ENCODE measurements at places on chromosomes 7 and 10.

GRCh38 chr10:130012129-130012528 lies 48.1 kb upstream of the EBF3 start:
- DNase-seq, result no peak

DNA sequence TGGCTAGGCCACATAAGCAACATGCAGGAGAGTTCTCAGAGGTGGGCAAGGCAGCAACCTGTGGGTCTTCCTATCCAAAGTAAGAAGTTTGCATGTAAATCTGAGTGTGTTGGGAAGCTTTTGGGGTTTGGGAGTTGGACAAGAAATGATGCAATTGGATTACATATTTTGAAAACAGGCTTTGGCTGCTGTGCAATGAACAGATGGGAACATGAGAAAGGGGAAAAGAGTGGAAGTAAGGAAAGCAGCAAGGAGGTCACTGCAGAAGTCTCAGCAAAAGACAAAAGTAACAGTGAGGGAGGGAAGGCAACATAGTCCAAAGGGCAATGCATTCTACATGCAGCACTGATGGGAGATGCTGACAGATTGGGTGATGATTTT lies 61.1 kb upstream of the C10orf90 start:
- no peak for DNase-seq

DNA sequence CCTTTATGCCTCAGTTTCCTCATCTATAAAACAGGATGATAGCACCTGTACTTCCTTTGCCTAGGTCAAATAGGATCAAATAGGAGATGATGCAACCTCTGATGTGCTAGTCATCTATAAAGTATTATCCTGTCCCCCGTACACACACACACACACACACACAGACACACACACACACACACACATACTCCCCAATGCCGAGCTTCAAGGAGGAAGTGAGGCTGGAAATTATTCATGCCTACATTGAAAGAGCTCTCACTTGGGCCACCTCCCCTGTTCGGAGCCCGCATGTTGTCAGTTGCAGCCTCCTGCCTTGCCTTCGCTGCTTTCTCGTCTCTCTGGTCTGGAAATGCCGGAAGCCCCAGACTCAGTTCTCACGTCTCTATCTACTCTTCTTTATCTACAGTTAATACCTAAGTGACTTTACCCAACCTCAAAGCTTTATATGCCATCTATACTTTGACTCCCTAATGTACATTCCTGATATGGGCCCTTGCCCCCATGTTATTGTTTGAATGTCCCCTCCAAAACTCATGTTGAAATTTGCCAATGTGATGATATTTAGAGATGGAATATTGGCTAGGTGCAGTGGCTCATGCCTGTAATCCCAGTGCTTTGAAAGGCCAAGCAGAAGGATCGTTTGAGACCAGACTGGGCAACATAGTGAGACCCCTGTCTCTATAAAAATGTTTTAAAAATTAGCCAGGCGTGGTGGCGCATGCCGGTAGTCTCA lies 6.9 kb upstream of the UBE2H start:
- no peak for DNase-seq

GRCh38 chr7:96080027-96080426 lies 241.9 kb downstream of the SLC25A13 start:
- DNase-seq, result no peak

DNA sequence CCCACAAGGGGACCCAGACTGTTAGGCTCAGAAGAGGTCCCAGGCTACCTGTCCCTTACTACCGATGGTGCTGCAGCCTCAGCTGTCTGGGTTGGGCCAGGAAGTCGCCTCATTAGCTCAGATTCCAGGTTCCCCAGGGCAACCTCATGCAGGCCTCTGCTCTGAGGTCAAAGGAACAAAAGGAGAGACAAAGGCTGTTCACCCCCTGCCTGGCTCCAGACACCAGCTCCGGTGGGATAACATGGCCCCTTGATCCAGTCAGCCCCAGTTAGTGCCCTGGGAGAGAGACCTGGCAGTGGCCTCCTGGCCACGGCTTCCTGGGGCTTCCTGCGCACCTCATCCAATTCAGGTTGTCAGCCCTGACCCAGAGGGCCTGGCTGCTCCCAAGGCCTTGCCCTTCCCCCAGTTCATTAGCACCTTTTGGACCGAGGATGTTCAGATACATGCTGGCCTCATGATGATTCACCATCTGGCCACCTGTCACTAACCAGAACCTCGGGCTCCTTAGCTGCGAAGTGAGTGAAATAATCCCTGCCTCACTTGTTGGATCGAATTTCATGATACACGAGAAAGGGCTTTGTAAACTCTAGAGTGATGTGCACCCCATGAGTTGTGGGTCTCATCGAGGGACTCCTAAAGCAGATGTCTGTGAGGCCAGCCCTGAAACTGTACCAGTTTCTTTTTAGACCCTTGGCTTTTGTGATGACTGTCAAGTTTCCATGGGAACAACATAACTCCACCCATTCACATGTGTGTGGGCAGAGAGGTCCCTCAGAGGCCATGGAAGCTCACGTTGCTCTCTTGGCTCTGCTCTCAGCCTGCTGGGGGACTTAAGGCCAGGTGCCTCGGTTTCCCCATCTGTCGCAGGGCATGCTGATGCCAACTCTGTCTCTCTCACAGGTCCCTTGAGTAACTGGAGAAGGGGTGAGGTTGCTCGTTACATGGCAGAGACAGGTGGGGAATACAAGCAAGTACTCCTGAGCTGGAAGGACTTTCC lies 79.5 kb upstream of the PCBD1 start:
- no peak for DNase-seq

GRCh38 chr7:107939573-107940489 lies 48.8 kb downstream of the DLD start:
- DNase-seq, result no peak

DNA sequence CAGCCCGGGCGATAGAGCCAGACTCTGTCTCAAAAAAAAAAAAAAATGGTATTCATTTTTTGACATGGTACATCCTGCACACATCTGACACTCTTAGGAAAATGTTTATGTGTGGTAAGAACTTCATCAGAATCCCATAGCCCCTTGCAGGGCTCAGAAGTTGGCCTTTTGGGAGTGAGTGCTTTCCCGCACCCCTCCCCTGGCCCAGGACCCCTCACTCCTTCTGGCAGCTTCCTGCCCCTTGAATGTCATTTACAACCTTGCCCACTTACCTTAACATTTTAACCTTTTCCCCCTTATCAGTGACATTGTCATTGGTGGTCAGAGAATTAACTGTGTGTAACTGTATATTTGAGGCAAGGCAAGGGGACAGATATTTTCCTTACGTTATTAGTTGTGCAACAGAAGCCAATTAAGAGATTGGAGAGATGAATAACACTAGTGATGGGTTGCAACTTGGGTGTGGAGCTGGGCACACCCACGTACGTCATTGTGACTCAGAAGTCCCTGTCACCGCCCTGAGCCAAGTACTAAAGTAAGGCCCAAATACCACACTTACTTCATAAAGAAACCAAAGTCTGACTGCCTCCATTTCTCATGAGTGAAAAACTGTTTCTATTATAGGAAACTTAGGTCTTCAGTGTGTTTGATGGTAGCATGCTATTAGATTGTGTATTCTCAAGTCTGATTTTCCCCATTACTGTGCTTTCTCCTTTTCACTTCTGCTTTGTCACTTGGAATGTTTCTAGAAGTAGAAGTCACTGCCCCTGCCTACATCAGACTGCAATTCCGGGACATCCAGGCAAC lies 31.6 kb downstream of the OGDH start:
- DNase-seq, result peak; percentile 87

DNA sequence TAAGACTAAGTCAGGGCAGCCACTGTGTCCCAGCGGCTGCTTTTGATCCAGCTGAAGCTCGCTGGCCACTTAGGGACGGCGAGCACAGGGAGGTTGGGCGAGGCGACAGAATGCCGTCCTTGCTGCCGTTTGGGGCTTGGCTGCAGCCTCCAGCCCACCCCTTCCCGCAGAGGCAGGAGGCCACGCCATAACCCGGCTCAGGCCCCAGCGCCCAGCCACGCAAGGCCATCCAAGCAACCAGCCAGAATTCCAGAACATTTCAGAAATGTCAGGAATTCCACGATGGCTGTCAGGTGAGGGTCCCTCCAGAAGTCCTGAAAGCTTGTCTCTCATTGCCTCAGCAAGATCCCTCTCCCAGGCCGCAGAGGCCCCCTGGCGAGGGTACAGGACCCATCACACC lies 479.1 kb upstream of the FOXK1 start:
- DNase-seq, result no peak

GRCh38 chr7:52842202-52842900 lies 193.1 kb upstream of the POM121L12 start:
- no peak for DNase-seq

DNA sequence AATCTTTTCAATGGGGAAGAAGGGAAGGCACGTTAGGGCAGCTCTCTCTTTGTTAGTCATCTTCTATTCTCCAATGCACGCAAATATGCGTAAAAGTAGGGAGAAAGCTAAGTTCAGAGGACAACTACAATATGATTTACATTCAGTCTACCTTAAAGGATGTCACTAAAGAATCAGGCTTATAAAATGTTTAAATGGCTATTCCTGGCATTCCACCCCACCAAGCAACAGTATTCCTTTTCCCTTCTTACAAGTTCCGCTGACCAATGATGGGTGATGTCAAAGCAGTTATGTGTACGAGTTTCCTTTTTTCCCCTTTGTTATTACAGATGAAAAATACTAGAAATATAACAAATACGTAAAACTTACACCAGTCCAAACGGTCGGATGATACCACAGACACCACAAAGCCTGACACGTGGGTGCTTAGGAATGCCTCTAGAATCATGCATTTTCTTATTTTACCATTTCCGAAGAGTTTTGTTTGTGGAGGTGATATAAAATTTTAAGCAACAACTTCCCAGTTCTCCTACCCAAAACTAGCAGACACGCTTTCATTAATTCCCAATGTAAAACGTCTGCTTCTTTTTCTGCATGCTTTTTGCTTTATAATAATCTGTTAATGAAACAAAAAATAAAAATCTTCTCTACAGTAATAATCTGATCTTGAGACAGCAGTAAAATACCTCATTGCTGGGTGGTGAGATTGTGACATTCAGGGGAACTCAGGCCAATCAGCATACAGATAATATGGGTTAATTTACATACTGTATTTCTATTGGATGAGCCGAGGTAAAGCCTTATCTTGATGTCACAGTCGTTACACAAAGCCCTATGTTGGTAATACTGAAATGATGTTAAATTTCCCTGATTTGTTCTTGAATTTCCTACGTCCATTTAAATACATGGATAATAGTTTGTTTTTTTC lies 708 bp upstream of the GPR85 start:
- no peak for DNase-seq

GRCh38 chr10:5606864-5607263 lies 59.5 kb downstream of the ASB13 start:
- no peak for DNase-seq

DNA sequence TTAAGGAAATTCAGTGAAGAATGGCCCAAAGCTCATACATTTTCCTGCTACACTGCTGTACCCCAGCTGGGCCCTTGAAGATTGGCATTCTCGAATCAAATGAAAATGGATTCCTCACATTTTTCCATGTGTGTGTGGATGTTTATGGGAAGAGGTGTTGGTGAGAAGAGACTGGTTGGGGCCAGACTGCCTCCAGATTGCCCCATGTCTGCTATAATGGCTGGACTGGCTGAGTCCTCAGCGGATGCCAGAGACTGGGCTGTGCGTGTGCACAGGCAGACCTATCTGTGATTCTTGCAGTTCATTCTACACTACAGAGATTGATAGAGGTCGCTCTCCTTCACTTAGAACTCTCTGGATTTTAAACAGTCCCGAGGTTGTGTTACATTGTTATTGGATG lies 183.6 kb upstream of the GDF10 start:
- no peak for DNase-seq

- DNase-seq, result no peak
Observed at GRCh38 chr7:114901771-114902170, 20.1 kb upstream of the MDFIC start.

DNA sequence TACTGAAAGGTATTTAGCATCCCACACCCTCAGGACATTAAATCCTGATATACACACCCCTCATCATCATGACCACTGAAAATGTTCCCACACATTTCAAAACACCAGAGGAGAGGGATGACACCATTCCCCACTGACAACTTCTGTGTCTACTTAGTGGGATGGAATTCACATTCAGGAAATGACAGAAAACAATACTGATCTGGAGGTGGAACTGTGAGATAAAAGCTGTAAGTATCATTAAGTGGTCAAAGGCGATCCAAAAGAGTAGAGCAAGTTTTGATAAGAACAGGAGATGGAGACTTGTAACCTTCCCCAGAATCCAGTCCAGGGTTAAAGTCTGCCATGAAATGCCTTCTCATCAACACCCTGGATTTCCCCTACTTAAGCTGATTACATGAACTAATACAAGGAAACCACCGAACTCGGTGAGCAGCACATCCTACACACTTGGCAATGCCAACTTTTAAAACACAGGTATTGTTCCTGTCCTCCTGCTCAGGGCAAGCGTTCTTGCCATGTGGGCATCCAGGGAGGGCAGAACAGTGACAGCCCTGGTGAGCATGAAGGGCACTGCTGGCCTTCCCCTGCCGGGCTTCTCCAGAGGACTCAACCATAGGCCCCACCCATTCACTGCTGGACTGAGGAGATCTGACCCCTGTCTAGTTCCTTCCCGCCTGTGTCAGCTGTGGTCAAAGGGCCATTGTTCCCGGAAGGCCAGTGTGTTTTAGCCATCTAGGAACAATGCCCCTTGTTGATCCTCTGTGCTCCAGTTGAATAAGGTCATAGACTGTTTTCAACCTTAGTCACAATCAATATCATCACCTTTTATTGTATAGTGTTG lies 85.0 kb downstream of the SGMS1 start:
- no peak for DNase-seq

DNA sequence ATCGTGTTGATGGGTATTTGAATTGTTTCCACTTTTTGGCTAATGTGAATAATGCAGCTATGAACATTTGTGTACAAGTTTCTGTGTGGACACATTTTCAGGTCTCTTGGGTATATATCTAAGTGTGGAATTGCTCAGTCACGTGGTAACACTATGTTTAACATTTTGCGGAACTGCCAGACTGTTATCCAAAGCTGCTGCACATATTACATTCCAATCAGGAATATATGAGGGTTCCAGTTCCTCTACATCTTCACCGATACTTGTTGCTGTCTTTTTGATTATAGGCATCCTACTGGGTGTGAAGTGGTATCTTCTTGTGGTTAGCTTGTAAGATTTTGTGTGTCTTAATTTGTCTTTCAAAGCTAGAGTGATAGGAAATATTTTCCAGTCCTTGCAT lies 6.8 kb downstream of the PTPN12 start:
- no peak for DNase-seq

- no peak for DNase-seq
Observed at GRCh38 chr7:108716783-108717182, 147.1 kb downstream of the DNAJB9 start.

DNA sequence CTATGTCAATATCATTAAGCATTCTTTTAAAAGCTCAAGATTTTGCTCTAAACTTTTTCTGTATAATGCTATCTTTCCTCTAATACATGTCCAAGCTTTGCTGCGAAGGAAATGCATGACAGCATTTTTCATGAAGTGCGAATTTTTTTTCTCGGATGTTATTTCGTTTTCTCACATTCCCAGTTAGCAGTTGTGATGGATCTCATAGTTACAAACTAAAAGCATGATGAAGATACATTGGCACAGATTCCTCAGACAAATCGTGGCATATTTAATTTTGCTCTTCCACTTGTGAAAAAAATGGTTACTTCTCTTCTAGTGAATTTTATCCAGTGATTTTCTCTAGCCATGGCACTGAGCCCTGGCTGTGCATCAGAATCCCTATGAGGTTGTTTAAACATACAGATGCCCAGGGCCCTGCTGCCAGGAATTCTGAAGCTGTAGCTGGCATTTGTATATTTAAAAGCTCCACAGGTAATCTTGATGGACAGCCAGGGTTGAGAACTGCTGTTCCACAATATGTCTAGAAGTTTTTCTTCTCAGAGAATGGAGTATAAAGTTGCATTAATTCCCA lies 299.8 kb upstream of the NEBL start:
- DNase-seq, result no peak
